ENCODE measurements at places on chromosomes 6 and 20. TPM values are rescaled to one million over a fixed set of nuclear protein-coding genes. Genes with fewer than 3 reads are reported as not detected.

DNA sequence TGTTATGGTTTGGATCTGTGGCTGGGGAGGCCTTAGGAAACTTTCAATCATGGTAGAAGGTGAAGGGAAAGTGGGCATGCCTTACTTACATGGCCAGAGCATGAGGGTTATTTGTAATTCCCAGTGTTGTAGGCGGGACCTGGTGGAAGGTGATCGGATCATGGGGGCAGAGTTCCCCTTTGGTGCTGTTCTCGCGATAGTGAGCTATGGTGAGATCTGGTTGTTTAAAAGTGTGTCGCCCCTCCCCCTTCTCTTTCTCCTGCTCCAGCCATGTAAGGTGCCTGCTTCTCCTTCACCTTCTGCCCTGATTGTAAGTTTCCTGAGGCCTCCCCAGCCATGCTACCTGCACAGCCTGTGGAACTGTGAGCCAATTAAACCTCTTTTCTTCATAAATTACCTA lies 145.8 kb downstream of the TFAP2C start:
- H3K4me3 ChIP-seq, result no peak overlapping the region
- H3K27me3 ChIP-seq, result no peaks in the 10 kb centered on the region
- H3K36me3 ChIP-seq, result no peaks in the 10 kb centered on the region
- no peak for DNase-seq
- H3K4me1 ChIP-seq, result peaks cover 4% of the 10 kb centered on the region

SRXN1 gene
- 24.1 TPM for total RNA-seq

- no peaks in the 10 kb centered on the region for H3K36me3 ChIP-seq
- peaks cover 5% of the 10 kb centered on the region for H3K27me3 ChIP-seq
- no peak overlapping the region for H3K27ac ChIP-seq
These were observed 607.3 kb upstream of the CITED2 start for GRCh38 chr6:139981768-139982181.

DNA sequence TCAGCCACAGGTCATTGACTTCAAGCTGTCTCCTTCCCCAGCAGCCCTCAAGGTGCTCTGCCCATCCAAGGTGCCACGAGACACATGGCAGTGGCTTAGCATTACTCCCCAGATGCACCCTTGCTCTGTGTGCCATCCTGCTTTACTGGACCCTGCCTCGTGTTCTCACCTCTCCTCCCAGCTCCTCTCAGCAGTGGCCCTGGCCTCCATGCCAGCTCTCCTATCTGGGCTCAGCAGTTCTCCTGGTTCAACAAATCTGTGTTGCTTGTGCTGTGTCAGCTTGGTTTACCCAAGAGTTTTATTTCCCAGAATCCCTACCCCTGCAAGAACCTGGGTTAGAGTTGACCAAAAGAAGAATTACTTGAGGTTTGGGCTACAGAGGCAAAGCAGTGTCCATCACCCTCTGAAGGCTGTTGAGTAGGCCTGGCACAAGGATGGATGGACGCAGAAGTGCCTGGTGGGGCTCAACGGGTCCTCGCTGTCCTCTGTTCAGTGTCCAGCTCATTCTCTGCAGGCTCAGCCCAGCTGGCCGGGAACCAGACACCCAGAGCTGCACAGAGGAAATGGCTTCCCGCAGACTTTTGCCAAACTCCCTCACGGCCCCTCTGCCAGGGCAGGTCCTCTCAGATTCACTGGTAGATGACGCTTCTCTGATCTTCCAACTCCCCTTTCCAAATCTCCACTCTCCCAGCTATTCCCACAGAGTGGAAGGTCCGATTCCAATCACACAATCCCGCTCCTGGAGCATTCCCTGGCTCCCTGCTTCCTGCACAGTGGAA lies 82.6 kb downstream of the FOXA2 start:
- no peak overlapping the region for H3K4me3 ChIP-seq
- H3K27ac ChIP-seq, result no peak overlapping the region
- no peaks in the 10 kb centered on the region for H3K27me3 ChIP-seq
- no peaks in the 10 kb centered on the region for H3K4me1 ChIP-seq

GRCh38 chr6:75397656-75398465 lies 95.7 kb downstream of the FILIP1 start:
- no peak for DNase-seq
- peaks cover 11% of the 10 kb centered on the region for H3K27me3 ChIP-seq
- H3K4me1 ChIP-seq, result no peaks in the 10 kb centered on the region
- no peaks in the 10 kb centered on the region for H3K36me3 ChIP-seq
- no peak overlapping the region for H3K4me3 ChIP-seq
- no peak overlapping the region for H3K27ac ChIP-seq

DNA sequence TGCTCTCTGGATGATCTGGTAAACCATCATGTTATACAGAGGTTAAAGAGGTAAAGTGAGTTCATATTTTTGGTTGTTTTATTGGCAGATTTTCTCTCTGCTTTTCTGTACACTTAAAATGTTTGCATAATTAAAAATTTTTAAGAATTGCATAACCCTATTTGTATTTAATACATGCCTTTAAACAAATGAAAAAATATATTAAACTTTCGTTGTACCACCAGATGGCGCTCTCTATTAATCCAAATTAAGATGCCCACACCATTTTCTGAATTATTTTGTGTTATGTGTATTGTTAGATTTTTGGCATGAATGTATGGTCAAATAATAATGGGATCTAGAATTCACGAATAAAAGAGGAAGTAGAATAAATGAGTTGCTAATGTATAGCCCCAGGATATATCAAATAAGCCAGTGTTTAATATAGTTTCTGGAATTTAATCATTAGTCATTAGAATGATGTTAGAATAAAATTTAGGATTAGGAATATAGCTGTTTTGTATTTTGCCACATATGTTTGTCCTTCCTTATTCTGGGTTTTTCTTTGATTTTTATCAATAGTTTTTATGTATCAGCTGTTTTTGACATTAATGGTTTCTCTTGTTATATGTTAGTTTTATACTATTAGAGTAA lies 38.9 kb downstream of the SMAP1 start:
- H3K4me1 ChIP-seq, result peaks cover 18% of the 10 kb centered on the region
- H3K27ac ChIP-seq, result no peak overlapping the region
- H3K4me3 ChIP-seq, result no peak overlapping the region
- no peak for DNase-seq
- H3K27me3 ChIP-seq, result no peaks in the 10 kb centered on the region

DNA sequence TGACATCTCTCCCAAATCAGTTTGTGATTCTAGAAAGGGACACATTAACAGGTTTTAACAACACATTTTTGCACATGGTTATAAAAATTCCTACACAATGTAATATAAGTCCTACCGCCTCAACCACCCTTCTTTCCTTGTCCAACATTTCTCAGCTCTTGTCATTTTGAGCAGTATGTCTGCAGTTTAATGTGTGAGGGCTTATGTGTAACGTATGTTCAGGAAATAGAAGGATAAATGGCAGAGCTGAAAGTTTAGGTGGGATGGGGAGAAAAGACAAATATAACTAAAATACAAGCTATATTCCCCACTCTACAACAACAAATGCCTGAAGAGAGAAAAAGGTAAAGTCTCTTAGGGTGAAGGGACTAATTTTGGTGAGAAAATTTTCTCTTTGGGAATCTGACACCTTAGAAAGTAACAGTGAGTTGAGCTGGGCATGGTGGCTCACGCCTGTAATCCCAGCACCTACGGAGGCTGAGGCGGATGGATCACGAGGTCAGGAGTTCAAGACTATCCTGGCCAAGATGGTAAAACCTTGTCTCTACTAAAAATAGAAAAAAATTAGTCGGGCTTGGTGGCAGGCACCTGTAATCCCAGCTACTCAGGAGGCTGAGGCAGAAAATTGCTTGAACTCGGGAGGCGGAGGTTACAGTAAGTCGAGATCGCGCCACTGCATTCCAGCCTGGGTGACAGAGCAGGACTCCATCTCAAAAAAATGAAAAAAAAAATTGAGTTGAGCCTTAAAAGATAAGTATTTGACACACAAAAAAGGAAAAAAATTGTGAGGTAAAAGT lies 5.1 kb downstream of the PNRC1 start:
- H3K4me3 ChIP-seq, result no peak overlapping the region
- H3K27me3 ChIP-seq, result no peaks in the 10 kb centered on the region
- no peak overlapping the region for H3K27ac ChIP-seq
- peaks cover 24% of the 10 kb centered on the region for H3K4me1 ChIP-seq
- H3K36me3 ChIP-seq, result peaks cover 46% of the 10 kb centered on the region

DNA sequence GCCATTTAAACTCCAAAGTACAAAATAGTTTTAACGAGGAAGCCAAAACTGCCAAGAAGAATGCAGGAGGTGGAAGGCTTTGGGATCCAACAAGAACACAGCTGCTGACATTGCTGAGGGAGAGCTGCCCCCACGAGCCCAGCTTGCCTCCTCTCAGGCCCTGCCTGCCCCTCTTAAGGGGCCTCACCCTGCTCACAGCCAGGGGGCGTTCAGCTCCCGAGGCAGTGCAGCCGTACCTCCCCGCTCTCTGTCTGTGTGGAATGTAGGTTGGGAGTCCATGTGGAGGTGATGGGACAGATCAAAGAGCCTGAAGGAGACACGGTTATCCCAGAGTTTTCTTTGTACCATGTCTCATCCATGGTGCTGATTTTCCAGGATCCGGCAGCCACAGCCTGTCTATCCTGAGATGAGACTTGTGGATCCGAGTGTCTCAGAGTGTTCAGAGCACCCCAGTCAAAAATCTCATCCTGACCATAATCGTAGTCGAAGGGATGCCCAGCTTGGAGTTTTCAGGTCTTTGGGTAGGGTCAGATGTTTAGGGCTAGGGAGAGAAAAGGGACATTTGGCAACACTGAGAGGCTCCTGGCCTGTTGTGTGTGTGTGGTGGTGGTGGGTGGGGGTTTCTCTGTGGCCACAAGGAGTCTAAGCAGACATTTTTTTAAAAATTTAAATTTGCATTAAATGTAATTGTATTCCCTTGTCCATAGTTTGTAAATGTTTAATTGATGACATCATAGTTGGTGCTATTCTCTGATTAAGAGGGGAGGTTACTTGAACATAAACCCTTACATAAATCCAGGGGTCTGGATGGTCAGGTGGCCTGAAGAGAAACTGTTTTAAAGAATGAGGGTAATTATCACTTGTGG lies 111.4 kb upstream of the CLDN20 start:
- no peak for DNase-seq
- no peak overlapping the region for H3K4me3 ChIP-seq
- no peaks in the 10 kb centered on the region for H3K27me3 ChIP-seq
- H3K36me3 ChIP-seq, result peaks cover 68% of the 10 kb centered on the region
- peak overlapping the region; percentile 88 for H3K27ac ChIP-seq
- peaks cover 72% of the 10 kb centered on the region for H3K4me1 ChIP-seq

DNA sequence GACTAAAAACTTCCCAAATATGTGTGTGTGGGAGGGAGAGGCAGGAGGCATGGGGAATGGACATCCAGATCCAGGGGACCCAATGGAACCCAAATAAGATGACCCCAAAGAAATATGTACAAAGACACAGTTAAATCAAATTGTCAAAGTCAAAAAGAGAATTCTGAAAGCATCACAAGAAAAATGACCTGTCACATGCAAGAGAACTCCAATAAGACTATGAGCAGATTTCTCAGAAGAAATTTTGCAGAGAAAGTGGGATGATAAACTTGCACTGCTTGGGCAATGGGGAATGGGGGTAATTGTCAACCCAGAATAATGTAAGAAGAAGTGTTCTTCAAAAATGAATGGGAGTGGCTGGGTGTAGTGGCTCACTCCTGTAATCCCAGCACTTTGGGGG lies 59.5 kb upstream of the PLN start:
- peaks cover 76% of the 10 kb centered on the region for H3K36me3 ChIP-seq
- H3K27me3 ChIP-seq, result no peaks in the 10 kb centered on the region
- H3K27ac ChIP-seq, result no peak overlapping the region
- no peak overlapping the region for H3K4me3 ChIP-seq
- no peak for DNase-seq

DNA sequence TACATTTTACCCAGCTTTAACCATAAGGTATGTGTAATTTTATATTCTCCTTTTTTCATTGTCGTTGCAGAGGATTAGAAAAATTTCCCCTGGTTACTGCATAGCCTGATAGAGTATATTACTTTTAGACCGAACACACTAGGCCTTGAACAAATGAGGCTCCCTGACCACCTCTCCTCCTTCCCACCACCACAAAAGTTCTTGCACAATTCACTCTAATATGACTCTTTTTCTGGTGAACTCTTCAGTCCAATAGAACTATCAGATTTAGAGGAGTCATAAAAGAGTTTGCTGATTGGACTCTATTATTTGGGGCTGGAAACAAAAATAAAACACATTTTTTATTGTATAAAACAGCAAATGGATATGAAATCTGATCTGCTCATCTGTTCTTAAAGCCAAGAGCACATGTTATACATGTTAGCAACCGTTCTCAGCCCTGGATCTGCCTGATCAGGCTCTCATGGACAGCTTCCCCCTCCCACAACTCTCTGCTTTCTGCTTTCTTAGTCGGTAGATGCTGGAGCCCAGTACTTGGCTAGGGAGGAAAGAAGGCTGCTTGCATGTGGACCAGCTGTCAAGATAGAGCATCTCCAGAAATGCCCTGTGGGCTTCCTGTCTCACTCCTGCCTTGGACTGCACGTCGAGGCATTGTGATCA lies 83.5 kb downstream of the CD164 start:
- DNase-seq, result no peak
- H3K4me1 ChIP-seq, result peaks cover 2% of the 10 kb centered on the region
- no peaks in the 10 kb centered on the region for H3K36me3 ChIP-seq
- H3K4me3 ChIP-seq, result no peak overlapping the region

DNA sequence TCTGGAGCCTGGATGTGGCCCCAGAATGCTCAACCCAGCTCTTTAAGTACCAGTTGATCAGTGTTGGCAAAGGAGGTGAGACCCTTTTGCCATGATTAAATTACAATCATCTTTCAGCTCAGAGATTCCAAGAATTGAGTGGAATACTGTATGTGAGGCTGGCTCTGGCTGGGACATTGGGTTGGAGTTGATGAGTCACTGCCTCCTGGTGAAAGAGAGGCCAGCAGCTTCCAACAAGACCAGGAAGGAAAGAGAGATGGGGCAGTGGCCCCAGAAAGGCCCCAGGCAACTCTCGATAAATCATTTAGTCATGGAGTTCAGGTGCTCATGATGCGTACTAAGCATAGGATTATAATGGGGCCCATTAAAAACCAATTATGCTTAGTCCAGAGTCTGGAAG lies 2.1 kb downstream of the TGM6 start:
- peaks cover 32% of the 10 kb centered on the region for H3K27me3 ChIP-seq
- H3K4me1 ChIP-seq, result peaks cover 18% of the 10 kb centered on the region
- no peaks in the 10 kb centered on the region for H3K36me3 ChIP-seq
- no peak overlapping the region for H3K4me3 ChIP-seq

FLRT3 gene
- not detected for total RNA-seq

LRRC73 gene
- 0.14 TPM for total RNA-seq

DNA sequence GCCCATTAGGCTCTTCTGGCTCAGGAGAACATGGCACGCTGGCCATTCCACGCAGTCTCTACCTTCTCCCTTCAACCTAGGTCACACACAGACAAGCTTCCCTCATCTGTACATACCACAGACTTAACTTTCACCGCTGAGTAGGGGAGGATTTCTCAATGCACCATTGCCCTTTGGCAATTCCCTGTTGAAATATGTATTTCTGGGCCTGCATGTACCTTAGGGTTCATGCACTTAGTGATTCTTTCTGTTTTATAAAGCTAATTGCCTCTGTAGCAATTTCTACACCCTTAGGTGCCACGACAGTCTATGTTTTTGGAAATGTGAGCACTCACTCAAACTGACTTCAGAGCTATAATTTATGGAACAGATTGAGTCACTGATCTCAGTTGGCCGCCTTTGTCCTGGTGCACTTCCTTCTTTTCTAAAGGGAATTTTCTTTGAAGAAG lies 253.8 kb upstream of the PRDM1 start:
- H3K27ac ChIP-seq, result no peak overlapping the region
- DNase-seq, result peak; percentile 35
- no peaks in the 10 kb centered on the region for H3K27me3 ChIP-seq
- no peak overlapping the region for H3K4me3 ChIP-seq
